RPMI8226 (cell line): ENCODE measurements at places on chromosomes 2 and 18.

GRCh38 chr2:109271920-109272319, 142.9 kb downstream of the SH3RF3 start:
- DNase-seq, result no peak

DNA sequence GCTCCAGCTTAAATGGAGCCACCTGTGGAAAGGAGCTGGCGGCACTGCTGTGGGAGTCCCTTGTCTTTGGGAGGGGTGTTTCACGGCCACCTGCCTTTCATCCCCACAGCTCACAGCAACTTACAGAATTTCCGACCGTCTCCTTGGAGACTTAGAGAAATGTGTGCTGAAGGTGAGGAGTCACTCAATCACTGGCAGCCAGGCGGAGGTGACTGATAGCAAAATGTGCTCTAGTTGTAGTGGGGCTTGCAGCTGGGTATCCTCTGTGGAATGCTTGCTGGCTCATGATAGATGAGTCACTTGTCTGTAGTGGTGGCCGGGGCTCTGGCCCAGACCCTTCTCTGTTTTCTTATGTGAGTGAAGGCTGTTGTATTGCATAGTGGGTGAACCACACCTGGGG, 110.7 kb downstream of the SH3RF3 start:
- DNase-seq, result no peak

DNA sequence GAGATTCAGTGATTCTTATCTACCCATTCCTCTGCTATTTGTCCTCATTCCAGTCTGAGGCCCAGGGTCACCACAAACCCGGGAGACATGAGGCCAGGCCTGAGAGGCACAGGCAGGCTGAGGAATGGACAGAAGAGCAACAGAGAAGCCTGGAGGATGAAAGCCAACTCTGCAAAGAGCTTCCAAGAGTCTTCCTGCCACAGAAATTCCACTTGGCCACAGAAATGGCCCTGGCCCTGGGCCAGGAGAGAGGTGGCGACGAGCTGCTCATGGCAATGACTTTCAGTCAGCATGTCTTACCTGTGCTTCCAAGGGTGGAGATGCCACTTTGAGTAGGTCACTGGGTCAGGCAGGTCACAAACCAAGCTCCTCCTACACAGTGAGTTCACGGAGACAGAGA, 155.3 kb upstream of the PKDCC start:
- DNase-seq, result no peak

DNA sequence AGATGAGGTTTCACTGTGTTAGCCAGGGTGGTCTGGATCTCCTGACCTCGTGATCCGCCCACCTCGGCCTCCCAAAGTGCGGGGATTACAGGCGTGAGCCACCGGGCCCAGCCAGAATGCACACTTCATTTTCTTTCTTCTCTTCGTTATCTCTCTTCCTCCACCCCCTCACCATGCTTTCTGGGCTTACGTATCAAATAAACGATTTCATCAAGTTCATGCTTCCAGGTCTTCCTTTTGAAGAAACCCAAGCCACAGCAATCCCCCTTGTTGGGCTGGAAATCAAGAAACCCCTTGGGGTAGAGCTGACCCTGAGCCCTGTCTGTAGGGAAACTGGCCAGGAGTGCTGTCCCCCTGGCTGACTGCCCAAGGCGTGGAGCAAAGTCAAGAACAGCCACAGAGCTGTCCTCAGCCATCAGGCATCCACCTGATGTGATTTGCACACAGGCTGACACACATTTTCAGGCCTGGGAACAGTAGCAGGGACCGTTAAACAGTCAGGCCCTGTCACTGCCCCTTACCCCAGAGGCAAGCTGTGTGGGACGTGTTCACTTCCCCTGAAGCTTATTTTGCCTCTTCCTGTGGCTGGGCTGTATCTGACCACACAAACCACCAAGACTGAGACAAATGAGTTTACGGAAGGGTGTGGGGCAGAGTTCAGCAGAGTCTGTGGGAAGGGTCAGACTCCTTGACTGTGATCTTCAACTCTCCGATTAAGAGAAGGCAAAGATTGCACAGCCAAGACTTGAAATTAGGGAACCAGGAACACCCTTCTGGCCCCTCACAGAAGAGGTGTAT, 15.1 kb upstream of the NMUR1 start:
- DNase-seq, result peak; percentile 46

- no peak for DNase-seq
These were observed 34.6 kb downstream of the PSD4 start for GRCh38 chr2:113208396-113208795.

GRCh38 chr2:101330253-101330933, 21.9 kb upstream of the RNF149 start:
- no peak for DNase-seq

DNA sequence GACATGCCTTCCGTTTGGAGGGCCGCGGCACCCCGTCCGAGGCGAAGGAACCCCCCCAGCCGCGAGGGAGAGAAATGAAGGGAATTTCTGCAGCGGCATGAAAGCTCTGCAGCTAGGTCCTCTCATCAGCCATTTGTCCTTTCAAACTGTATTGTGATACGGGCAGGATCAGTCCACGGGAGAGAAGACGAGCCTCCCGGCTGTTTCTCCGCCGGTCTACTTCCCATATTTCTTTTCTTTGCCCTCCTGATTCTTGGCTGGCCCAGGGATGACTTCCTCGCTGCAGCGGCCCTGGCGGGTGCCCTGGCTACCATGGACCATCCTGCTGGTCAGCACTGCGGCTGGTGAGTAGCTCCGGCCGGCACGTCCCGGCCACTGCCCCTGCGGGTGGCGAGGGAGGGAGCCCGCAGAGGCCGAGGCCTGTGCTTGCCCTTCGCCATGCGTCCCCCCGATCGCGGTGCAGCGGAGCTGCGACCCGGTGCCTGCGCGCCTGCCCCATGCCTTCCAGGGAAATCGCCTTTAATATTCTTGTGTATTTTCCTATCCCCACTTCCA, 1.2 kb downstream of the BMPR2 start:
- peak; percentile 34 for DNase-seq

DNA sequence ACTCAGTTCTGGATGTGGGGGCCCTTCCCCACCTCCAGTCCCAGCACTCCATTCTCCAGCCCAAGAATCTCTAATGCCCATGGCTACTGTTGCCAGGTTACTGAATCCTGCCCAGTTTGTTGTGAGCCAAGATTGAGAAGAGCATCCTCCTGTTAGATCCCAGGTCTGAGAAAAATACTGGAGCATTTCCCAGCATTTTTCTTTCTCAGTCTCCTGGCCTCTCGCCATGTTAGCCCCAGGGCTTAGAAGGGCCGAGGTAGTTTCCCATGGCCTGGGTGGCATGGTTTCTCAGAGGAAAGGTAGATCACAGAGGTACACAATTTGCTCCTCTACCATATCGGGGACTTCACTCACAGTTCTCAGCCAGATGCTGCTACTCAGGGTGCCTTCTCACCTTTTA, 135.7 kb downstream of the OTX1 start:
- DNase-seq, result no peak

DNA sequence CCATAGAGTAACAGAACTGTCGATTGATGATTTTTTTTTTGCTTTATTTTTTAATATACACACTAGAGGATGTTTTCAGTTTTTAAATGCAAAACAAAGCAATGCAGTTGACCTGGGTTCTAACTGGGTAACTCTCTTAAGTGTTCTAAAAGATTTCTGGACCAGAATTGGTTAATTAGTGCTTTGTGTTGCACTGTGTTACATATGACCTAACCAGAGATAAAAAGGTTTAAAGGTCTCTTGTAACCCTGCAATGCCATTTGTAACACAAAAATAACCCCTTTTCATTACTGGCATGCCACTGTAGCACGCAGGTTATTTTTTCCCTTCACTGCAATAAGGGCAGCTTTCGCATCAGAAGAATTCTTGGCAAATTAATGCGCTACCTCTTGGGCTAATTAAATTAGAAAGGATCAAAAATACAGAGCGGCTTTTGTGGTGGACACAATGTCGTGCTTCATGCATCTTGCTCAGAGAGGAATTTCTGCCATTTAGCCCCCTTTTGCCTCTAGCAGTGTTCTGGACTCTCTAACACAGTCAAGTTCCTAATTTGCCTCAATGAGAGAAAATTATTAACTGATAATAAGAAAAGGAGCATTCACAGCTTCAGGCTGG, 250.8 kb upstream of the ZEB2 start:
- no peak for DNase-seq

GRCh38 chr2:49379406-49379805, 225.1 kb upstream of the FSHR start:
- DNase-seq, result no peak

- no peak for DNase-seq
These were observed 60.8 kb downstream of the CRACDL start for GRCh38 chr2:98875081-98875728.

DNA sequence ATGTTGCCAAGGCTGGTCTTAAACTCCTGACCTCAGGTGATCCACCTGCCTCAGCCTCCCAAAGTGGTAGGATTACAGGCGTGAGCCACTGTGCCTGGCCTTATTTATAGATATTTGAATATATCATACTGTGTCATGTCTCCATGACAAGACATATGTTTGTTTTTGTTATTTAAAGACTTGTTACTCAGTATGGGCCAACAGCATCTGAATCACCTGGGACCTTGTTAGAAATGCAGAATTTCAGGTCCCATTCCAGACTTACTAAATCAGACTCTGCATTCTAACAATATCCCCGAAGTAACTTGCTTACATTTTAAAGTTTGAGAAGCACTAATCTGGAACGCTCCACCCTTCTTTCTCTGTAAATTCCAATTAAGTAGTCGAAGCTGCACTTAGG, 33.2 kb downstream of the RPE start:
- DNase-seq, result no peak

GRCh38 chr18:30682672-30683071, 359.9 kb downstream of the DSC3 start:
- no peak for DNase-seq

DNA sequence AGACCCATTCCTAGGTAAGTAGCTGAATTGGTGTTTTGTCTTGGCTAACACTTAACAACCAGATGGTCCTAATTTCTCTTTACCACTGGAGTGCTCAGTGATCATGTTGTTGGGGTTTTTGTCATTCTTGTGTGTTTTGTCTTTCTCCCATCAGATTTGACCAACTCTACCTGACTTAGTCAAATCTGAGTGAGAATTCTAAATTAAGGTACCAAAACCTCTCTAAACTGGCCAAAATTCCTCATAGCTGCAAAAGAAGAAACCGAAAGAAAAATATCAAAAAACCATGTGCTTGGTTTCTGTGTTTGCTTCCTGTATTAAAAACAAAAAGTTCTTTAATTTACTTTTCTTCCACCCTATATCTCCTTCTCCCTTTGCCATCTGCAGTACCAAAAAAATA, 350.7 kb upstream of the SPHKAP start:
- DNase-seq, result no peak

GRCh38 chr2:9032536-9033255, 29.2 kb upstream of the MBOAT2 start:
- DNase-seq, result no peak

- DNase-seq, result no peak
These were observed 160.9 kb downstream of the RDH14 start for GRCh38 chr2:18399601-18400000.

DNA sequence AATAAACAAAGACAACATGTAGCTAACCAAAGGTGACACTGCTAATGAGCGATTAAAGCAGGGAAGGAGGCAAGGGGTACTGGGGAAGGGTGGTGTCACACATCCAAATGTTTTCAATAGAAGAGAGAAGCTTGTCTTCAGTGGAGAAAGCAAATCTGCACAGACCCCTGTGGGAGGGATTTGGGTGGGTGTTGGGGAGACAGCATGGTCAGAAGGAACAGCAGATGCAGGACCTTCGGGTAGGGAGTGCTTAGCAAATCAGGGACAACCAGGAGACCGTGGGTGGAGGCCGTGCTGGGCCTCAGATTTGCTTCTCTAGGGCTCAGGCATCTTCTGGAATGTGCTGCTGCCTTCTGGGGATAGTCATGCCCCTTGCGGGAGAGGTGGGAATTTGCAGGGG, 185.3 kb upstream of the RAB6C start:
- DNase-seq, result no peak

GRCh38 chr18:9401176-9401575, 66.6 kb downstream of the TWSG1 start:
- DNase-seq, result no peak

DNA sequence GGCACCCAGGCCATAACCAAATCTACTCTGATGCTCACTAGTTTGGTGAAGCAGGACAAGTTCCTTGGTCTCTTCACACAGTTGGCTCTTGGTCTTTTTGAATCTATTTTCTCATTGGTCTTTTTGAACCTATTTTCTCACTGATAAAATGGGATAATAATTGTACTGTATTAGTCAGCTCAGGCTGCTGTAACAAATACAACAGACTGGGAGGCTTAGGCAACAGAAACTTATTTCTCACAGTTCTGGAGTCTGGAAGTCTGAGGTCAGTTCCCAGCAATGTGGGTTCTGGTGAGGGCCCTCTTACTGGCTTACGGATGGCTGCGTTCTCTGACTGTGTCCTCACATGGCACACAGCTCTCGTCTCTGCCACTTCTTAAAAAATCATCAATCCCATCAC, 63.5 kb downstream of the C1D start:
- no peak for DNase-seq

DNA sequence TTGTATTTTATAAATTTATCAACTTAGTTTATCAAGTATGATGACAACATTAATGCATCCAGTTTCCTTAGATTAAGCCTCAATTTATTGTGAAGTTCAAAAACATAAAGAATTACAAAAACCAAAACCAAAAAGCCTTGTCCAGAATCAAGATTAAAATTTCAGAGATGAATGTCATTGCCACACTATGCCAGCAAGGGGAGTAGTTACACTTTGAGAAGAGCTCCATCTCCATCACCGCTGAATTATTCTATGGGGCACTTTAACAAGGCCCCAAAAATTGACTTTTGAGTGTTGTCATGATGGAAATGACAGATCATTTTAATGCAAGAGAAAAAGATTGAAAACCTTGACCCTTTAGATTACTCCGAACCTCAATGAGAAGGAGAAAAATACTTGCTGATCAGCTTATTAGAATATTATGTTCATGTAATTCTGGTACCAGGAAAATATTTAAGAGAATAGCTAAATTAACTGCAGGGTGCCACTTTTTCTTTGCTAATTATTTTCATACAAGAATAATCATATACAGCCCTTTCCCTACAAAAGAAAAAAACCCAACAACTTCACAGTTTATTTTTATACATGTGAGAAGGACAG, 152.5 kb upstream of the AQP4 start:
- peak; percentile 54 for DNase-seq

GRCh38 chr2:190578158-190579057, 43.9 kb upstream of the NEMP2 start:
- no peak for DNase-seq

DNA sequence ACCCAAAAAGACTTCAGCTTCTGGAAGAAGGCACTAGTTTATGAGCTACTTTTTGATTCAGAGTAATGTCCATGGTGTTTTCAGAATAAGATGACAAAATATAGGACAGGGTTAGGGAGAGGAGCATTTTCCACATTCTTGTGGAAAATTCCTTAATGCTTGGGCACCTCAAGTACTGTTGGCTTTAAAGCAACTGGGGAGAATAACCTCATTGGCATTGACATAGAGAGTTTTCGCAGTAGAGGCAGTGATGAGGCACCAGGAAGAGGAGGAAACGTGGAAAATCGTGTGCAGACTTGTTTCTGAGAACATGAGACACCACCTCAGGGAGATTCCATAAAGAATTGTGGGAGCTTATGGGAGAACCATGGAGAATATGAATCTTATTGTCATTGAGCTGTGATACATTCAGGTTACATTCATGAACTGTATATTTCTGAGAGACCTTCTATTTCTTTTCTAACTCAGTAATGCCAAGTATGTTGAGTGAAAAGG, 929.0 kb upstream of the NRXN1 start:
- DNase-seq, result no peak
